ENCODE measurements at places on chromosomes 6 and 20.

DNA sequence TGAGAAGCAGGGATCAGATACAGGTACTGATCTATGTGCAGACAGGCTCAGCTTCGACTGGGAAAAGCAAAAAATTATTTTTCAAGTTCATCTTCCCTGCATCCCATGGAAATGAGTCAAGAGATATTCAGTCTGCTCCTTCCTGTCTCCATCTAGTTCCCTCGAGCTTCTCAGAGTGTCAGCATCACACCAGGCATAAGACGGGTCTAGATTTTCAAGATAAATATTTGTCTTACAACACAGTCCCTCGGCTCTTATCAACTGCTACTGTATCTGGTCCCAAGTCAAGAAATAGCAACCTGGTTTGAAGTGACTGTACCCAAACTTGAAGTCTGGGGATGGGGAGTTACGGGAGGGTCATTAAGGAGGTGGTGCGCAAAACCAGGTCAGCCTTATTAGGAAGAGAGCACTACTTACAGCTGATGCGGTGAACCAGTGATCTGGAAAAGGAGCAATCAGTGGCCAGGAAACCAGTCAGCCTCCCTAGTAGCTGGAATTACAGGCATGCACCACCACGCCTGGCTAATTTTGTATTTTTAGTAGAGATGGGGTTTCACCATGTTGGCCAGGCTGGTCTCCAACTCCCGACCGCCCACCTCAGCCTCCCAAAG, 29.7 kb downstream of the ZMYND8 start:
- DNase-seq: no peak

DNA sequence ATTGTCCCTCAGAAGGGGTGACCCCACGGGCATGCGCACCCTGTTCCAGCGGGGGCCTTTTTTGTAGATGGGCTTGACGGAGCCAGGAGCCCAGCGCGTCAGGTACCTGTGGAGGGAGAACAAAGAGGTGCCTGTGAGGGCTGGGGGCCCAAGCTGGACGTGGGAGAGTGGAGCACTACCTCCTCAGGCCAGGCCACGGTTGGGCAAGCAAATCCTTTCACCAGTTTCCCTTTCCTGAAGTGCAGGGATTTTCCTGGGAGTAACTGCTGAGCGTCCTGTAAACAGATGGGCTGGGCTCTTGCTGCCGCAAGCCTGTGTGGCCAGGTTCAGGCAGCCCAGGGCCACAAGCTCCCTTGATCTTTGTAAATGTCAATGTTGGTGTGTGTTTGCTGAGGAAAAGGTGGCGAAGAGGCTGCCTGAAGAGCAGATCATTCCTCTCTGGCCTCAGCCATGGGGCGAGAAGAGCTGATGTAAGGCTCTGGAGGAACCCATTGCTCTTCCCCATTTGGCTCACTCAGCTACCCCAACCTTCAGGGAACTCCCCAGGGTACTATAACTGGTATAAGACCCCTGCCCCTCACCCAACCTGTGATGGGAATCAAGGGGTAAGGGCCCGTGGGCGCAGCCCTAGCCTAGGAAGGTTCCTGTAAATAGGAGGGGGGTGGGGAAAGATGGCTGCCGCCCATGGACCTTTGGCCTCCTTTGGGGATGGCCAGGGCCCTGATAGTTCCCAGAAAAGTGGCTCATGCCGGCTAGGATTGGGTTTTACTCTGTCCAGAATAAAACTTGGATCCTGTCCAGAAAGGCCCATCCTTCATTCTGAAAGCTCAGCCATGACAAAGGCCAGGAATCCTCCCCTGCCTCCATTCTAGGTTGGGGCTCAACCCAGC, 15.5 kb downstream of the MRPS18A start:
- DNase-seq: no peak

DNA sequence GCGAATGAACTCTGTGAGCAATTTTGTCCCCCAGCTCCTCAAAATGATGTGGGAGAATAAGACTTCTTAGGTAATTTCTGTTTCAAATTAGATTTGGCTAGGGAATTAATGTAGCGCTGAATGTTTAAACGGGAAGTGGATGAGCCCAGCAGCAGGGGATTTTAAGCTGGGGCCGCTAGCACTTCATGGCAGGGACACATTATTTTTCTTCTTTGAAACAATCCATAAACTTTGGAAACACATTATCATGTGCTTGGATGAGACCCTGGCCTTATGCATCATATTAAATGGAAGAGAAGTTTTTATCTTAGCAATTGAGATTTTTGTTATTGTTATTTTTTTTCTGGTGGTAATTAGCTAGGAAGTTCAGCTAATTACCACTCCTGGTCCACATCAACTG, 74.2 kb upstream of the FUCA2 start:
- no peak for DNase-seq

- no peak for DNase-seq
Measured at GRCh38 chr20:47597090-47597489, 95.4 kb downstream of the NCOA3 start.

GRCh38 chr6:47061309-47062300, 19.5 kb upstream of the ADGRF1 start:
- DNase-seq: no peak

DNA sequence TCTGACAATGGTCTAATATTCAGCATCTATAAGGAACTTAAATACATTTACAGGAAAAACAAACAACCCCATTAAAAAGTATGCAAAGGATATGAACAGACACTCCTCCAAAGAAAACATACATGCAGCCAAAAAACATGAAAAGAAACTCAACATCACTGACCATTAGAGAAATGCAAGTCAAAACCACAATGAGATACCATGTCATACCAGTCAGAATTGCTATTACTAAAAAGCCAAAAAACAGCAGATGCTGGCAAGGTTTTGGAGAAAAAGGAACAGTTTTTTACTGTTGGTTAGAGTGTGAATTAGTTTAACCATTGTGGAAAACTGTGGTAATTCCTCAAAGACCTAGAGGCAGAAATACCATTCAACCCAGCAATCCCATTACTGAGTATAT, 339.0 kb upstream of the ADGRB3 start:
- no peak for DNase-seq

- no peak for DNase-seq
Measured at GRCh38 chr20:56202493-56203077, 45.9 kb upstream of the MC3R start.

GRCh38 chr6:142845143-142845571, 99.8 kb downstream of the HIVEP2 start:
- DNase-seq: no peak

- no peak for DNase-seq
Measured at GRCh38 chr6:121847806-121848522, 412.5 kb downstream of the GJA1 start.

DNA sequence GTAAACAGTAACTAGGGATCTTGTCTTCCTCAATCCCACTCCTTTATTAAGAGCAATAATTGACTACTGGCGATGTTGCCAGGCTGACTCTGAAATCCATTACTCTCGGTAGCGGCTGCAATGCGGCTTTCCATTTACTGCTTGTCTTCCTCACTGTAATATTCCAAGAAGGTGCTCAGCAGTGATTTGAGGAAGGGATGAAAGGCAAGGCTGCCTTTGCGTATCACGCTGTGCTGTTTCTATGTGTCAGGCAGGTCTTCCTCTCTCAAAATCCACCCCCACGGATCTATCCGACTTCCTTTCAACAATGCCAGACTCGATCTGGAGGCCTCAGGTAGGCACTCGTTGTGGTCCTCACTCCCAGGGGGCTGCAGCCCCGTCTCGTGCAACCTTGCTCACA, 261.4 kb upstream of the CDH4 start:
- no peak for DNase-seq

DNA sequence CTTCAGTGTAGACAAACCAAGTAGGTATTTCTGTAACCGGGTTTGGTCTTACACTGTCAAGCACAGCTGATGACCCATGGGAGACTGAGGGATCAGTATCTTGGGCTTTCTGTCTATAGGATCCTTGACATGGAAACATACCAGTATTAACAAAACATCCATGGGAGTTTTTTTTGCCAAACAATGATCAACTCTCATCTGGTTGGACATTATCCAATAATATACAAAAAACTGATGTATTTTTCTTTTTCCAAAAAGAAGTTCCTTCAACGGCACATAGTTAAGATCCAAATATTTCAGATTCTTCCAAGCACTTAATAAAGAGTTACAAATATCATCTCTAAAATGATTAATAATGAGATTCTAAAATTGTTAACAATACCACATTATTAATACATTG, 459.9 kb downstream of the PRKN start:
- no peak for DNase-seq

All from suprapubic skin (tissue), 4 donors.